ENCODE measurements at places on chromosomes 7 and 10.
A peak's percentile ranks its signal among the peaks of the same experiment; 100 is the strongest.

GRCh38 chr10:10520491-10521385 is 496.9 kb upstream of the CELF2 start:
- no peak for DNase-seq

DNA sequence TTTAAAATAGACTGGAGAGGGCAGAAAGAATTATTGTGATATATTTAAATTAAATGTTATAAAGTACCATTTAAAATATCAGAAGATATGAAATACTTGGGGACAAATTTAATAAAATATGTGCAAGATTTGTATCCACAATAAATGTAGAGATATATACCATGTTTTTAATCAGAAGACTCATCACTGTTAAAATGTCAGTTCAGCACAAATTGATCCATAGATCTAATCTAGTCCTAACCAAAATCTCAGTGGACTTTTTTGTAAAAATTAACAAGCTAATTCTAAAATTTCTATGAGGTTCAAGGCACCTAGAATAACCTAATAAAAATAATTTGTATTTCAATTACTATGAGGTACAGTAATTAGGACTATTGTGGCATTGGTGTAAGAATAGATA is 96.4 kb downstream of the CTNNA3 start:
- DNase-seq, result no peak

DNA sequence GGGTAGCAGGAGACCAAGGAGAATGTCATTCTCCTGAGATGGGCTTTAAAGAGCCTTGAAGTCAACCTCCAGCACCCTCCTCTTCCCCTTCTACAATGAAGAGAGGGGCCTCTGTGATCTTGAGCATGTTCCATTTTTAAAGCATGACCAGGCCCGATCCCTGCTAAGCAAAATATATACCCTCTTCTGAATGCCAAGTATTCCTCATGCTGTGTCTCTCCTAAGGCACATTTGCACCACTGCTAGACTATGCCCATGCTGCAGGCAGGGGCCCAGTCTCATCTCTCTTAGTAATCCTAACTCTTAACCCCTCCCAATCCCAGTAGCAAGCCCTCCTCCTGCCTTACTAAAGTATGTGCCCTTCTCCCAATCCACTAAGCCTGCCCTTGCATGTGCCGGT is 18.4 kb downstream of the SORBS1 start:
- no peak for DNase-seq

- no peak for DNase-seq
Measured at GRCh38 chr7:114740941-114741340, 181.0 kb upstream of the MDFIC start.

GRCh38 chr10:73131301-73131700 is 21.0 kb downstream of the NUDT13 start:
- no peak for DNase-seq

- no peak for DNase-seq
Measured at GRCh38 chr7:74297516-74298233, 8.5 kb downstream of the CLIP2 start.

- DNase-seq, result no peak
Measured at GRCh38 chr10:78849115-78849514, 219.7 kb upstream of the ZMIZ1 start.

- DNase-seq, result no peak
Measured at GRCh38 chr10:1097436-1097835, 41.3 kb downstream of the WDR37 start.

GRCh38 chr7:74059681-74060588 is 23.7 kb upstream of the LIMK1 start:
- peak; percentile 84 for DNase-seq

- no peak for DNase-seq
Measured at GRCh38 chr10:88097536-88097935, 234.1 kb downstream of the PTEN start.

- no peak for DNase-seq
Measured at GRCh38 chr10:91271886-91272285, 51.4 kb downstream of the PCGF5 start.

- no peak for DNase-seq
Measured at GRCh38 chr7:12250232-12250631, 39.1 kb downstream of the TMEM106B start.

GRCh38 chr10:121516093-121516865 is 82.0 kb downstream of the FGFR2 start:
- DNase-seq, result no peak

- no peak for DNase-seq
Measured at GRCh38 chr7:48976253-48976652, 51.9 kb downstream of the CDC14C start.

DNA sequence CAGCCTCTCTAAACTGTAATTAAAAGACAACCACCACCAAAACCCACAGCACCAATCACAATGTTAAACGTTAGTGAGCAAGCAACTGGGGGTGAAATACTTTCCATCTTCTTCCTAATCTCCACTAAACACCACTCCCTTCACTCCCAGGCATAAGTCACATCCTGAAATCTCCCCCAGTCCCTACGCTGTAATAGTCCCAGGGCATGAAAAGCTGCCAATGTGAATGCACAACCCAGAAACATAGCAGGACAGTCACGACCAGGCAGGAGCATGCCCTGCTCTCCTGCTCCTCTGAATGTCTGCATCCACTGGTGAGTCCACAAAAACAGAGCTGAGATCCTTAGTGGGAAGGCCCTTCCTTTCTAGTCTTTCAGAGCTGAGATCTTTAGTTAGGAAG is 288.9 kb downstream of the PARD3 start:
- no peak for DNase-seq

GRCh38 chr7:150738591-150739001 is 1.4 kb downstream of the GIMAP5 start:
- DNase-seq, result peak; percentile 42

- DNase-seq, result no peak
Measured at GRCh38 chr10:113442336-113442735, 110.5 kb upstream of the HABP2 start.

DNA sequence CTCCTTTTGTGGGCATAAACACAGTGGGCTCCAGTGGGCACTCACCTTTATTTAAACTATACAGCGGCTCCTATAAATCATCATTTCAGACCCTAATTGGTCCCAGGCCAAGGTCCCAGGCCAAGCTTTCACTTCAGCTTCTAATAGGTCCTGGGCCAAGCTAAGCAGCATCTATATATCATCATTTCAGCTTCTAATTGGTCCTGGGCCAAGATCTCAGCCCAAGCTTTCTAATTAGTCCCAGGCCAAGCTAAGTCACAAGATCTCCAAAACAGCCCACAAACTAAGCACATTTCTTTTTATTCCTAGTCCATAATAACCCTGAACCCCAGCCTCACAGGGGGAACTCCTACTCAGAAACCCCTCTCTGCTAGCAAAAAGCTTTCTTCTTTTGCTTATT is 47.1 kb downstream of the ZNF680 start:
- no peak for DNase-seq

- DNase-seq, result peak; percentile 18
Measured at GRCh38 chr7:134505856-134506255, 21.5 kb upstream of the AKR1B10 start.

GRCh38 chr7:149733924-149734790 is 39.2 kb downstream of the ZNF467 start:
- DNase-seq, result no peak

DNA sequence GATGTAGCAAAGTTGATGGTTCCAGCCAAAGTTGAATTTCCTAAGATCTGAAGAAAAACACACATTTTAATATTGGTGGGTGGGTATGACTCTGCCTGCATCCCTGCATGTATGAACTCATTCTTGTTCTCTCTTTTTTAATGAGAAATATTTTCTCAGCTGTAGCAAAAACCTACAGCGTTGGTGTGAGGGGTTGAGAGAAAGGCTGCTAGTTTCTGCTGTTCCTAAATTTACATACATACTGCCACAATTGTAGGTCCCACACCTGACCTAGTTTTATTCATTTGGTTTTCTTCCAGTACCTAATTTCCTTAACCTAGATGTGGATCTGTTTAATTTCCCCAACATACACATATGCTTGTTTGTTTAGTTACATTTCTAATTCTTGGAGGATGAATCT is 4.6 kb downstream of the AGFG2 start:
- no peak for DNase-seq

DNA sequence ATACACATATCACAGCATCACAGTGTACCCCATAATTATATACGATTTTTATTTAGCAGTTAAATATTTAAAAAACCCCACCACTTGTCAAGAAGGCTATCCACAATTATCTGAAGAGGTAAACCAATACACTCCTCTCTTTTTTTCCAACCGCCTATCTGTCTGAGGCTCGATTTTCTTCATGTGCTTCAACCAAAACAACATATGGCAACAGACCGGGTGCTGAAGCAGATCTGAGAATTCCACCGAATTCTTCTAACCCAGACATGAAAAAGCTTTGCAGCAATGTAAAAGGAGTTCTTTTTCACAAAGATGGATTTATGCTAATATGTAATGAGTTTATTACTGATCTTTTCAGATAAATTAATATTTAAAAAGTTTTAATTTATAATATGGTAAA is 132.4 kb upstream of the RHEB start:
- no peak for DNase-seq

DNA sequence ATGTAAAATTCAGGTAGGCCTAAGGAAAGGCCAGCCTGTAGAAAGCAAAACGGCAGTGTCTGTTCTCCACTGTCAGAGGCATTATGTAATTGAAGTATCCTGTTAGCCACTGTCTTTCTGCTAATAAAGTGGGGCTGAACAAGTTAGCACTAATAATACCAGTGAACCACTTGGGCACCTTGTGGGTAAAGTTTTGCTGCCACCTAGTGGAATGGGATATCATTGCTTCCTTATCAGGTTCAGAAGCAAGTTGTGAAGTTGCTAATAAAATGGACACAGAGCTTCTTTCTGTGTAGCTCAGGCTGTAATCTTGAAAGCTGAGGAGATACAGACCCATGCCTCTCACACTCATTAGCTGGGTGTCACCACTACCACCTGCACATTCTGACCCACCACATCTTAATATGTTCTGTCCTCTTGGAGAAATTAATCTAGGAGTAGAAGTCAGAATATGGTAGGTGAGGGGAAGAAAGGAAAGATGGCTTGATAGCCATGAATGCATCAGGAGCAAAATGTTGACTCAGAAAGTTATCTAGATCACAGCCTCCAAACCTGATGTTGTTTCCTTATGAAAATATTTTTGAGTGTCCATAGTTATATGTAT is 175.1 kb downstream of the SEPTIN7 start:
- peak; percentile 85 for DNase-seq

GRCh38 chr10:18658271-18659124 is 733 bp upstream of the ARL5B start:
- DNase-seq, result no peak

DNA sequence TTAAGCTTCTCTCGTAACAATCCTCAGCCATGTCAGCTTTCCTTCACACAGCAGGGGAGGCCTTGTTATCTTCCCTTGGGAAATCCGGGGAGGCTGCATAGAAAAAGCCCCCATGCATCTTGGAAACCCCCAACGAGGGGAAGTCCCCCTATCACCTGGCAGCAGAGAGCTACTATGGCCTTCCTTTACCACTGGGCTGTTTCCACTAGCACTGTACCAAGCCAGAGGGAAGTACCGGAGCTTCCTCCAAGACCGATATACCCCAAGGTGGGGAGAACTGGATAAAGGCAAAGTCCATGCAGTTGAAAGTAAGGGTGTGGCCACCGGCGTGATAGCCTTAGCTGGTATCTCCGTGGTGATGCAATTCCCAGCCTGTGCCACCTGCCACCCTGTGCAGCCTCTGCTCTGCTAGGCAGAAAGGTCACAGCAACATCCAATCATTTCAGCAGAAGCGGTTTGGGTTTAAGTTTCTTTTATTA is 4.4 kb upstream of the CLIP2 start:
- peak; percentile 90 for DNase-seq

DNA sequence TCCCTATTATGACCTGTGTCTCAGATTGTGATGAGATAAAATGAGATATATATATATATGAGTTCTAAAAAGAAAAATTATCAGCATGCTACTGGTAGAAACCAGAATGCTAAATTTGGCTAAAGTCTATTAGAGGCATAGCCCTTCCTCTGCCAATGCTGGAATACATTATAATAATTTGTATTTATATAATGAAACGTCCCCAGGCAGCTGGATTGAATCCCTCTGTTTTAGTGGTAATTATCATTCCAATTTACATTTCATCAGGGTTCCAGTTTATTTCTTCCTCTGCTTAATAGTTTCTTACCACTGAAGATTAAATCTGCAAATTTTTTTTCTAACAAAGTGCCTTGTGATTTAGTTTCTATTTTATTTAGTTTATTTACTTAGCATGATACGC is 71.8 kb upstream of the ABI1 start:
- DNase-seq, result no peak

- DNase-seq, result no peak
Measured at GRCh38 chr10:31855033-31855432, 73.6 kb downstream of the ARHGAP12 start.

GRCh38 chr7:20200361-20200760 is 16.8 kb downstream of the MACC1 start:
- no peak for DNase-seq

DNA sequence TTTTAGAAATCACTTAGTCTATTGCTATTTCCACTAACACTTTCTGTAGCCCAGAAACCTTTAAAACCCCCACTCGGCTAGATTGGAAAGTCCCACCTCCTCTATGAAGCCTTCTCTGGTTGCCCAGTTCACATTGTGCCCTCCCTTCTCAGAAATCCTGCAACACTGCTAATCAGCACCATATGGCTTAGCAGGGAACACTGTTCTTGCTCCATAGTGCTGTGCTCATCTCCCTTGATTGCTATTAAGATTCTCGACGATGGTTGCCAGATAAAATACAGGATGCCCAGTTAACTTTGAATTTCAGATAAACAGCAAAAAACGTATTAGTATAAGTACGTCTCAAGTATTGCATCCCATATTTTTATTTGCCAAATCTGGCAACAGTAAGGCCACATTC is 40.1 kb upstream of the XPNPEP1 start:
- DNase-seq, result no peak

- no peak for DNase-seq
Measured at GRCh38 chr10:11701451-11702095, 40.6 kb upstream of the ECHDC3 start.

GRCh38 chr7:24910551-24911212 is 69.3 kb downstream of the OSBPL3 start:
- DNase-seq, result no peak

GRCh38 chr10:71266147-71266917 is 52.7 kb upstream of the SLC29A3 start:
- peak; percentile 15 for DNase-seq

DNA sequence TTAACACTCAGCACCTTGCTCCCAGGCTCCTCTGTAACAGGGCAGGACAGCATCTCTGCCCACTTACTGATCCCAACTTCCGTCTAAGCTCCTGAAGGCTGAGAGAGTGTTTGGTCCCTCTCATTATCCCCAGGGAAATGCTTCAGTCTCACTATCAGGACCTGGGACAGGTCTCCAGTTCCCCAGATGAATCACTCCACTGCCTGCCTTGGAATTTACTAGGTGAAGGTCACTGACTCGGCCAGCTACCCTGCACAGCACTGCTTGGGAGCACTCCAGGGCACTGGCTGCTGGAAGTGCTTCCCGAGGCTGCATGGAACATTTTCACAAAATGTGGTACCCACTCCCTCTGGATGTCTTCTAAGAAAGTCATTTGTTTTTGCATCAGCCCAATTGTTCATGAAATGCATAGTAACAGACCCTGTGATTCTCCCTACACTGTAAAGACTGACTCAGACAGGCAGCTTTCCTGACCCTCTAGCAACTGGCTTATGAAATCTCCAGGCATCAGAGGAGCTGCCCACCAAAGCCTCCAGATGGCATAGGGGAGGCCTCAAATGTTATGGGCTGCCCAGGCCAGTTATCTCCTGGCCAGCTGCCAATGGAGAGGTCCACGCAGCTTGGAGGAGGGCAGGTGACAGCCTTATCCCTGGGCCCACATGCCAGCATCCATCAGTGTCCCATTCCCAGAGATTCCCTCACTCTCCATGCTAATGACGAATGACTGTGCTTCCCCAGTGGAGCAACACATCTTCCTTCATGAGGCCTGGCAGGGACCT is 89.1 kb downstream of the GFRA1 start:
- no peak for DNase-seq

All from LoVo (cell line).